ENCODE measurements at places on chromosomes 2 and 18.

GRCh38 chr2:10911291-10912075 is at the start of gene KCNF1:
TSS of gene KCNF1 (plus strand) at chr2:10911934. CDS start at chr2:10912427, 493 bp downstream.
- peak; percentile 3 for DNase-seq

- no peak for DNase-seq
Observed at GRCh38 chr18:54147439-54147838, 77.0 kb downstream of the MBD2 start.

DNA sequence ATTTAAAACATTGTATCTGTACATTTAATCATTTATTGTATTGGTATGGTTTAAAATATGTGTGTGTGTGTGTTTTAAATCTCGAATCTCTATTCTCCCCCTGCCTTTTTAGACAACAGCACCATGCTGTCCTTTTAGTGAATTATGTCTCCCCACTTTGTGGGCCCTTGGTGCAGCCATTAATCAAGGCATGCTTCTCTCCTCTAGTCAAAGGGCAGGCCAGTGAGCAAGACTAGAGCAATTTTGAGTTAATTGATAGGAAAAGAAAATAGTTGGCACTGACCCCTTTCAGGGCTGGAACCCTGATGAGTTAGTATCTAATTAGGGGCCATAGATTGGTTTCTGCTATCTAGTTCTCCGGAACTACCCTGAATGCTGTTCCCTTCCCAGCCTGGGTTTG is 111.0 kb downstream of the MAIP1 start:
- no peak for DNase-seq

- no peak for DNase-seq
Observed at GRCh38 chr2:201572846-201573508, 70.3 kb downstream of the TMEM237 start.

GRCh38 chr2:74748665-74749064 is 85.3 kb upstream of the HK2 start:
- no peak for DNase-seq

- DNase-seq, result no peak
Observed at GRCh38 chr2:3547915-3548314, 10.2 kb downstream of the RNASEH1 start.

DNA sequence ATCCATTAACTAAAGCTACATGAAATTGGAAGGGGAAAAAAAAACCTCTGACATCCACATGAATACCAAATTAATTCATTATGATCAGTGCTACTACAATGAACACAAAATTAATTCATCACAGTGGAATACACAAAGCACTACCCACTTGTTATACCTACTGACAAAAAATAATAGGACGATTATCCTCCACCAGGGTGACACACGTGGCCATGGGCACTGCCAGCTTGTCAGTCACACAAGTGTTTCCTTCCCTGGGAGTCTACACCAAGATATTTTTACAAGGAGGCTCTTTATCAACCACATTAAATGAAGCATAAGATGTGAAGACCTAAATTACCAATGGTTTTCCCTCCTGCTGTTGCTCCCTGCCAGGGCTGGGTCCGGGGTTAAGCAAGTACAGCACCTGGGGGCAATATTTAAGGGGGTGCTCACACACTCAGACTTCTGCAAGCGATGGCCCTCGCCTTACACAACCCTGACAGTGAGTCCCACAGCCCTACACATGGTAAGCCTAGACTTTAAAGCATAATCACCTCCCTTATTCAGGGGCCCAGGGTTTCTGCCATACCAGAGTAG is 90.1 kb downstream of the TCF4 start:
- no peak for DNase-seq

DNA sequence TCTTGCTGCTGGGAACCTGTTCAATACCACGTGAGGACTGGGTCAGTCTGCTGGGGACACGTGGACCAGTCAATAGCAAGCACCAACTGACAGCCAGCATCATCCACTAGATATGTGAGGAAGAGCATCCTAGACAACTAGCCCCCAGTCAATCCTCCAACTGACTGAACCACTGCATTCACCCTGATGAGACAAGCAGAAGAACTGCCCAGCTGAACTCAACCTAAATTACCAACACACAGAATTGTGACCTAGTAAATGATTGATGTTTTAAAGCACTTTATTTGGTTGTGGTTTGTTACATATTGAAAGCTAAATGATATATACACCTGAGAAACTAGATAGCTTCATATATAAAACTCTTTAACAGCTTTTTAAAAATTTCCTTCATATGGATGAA is 15.7 kb downstream of the IRS1 start:
- no peak for DNase-seq

DNA sequence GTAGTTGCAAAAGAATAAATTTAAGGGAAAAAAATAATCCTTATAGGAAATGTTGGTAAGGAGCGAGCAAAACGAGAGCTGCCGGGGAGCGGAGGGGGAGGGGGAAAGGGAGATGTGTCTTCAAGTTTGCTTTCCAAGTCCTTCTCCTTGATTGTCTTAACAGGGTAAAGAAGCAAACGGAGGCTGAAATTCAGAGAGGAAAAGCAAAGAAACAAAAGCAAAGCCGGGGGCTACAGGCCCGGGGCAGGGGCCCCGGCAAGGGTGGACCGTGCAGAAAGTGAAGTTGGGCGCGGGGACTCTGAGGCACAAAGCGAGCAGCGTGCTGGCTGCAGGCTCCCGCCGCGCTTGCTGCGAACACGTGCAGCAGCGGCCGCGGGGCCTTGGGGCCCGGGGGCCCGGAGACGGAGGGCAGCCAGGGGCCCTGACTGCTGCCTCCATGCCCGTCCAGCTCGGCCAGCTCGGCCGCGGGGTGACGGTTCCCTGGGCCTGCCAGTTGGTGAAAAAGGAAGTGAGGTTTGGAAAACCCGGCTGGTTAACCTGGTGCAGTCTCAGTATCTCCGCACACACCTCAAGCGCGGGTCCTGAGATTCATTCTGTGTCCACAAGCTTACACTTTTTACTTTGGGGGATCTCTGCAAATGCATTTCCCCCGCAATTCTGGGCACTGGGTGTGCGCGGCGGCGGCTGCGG is 4.1 kb downstream of the BCL11A start:
- DNase-seq, result no peak

DNA sequence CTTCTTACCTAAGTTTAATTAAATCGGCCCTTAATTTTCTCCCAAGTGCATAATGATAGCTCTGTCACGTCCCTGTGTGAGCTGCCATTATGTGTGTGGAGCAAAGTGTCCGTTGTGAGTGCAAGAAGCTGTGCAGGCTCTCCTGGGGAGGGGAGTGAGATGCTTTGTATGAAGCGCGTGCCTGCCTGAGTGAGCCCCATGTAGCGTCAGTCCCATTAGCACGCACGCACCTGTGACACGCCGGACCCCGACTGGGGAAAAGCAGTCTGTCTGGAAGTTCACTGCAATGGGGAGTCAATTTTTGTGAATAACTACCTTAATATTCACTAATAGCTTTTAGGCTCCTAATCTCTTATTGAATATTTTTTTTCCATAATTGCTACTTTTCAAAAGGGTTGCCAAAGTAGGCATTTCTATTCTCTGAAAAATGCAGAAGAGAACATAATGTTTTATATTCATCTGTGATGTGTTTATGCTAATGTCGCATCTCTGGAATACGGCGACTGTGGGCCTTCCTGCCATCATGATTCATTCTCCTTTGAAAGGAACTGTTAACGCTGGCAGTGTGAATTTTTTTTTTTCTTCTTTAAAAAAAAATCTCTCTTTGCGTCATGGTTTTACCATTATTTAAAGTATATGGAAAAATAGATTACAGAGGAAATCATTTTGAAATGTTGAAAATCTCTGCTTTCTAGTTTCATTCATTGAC is 157.7 kb downstream of the COL4A4 start:
- no peak for DNase-seq

DNA sequence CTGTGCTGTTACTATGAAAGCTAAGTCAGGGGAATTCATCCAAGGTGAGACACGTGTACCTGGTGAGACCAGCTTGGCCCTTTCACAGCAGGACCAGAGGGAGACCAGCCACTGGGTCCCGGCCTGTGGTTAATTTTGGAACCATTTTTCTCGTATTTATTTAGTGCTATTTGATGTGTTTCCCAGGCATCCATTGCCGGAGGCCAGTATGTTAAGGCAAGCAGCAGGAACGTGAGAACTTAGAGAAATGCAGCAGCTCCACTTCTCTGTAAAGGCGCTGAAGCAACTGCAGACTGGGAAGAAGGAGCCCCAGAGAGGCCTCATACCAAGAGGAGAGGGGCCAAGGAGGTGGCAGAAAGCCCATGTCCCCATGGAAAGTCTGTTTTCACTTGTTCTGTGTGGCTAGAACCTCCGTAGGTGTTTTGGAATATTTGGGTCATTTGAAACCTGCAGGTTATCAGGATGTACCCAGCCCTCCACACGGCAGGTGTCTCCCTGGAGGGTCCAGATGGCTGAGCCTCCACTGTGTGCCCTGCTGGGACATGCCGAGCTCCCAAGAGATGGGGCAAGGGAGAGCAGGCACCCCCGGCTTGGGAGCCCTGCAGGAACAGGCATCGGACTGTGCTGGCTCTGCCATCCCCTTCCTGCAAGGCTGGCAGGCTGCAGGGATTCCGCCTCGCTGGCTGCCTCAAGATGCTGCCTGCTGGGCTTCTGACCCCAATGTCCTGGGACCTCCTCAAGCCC is 256.0 kb upstream of the RAB6C start:
- DNase-seq, result no peak

DNA sequence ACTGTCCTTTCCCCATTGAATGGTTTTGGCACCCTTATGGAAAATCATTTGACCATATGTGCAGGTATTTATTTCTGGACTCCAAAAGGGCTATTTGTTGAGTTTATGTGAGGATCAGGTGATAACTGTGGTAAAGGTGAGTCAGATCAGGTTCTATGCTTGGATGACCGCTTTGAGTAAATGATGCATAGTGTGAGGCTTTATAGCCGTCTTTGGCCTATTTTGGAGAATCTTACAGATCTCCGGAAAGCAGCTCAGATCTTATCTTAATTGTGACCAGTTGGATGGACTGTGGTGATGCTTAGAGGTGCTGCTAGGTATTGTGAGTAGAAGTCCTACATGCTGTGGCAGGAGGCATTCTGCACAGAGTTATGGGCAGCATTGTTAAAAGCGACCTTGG is 126.2 kb downstream of the METTL8 start:
- DNase-seq, result no peak

DNA sequence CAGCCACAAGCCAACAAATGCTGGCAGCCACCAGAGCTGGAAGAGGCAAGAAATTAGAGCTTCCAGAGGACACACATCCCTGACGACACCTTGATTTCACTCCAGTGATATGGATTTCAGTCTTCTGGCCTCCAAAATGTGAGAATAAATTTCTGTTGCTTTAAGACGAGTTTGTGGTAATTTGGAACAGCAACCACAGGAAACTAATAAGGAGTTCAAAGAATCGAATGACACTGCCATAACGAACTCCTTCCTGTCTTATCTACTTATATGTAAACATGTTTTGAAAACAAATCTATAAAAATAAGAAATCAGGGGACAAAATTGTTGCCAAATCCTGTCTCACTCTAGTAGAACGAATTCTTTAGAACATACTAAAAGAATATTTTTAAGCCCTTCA is 75.8 kb downstream of the GRB14 start:
- DNase-seq, result no peak

DNA sequence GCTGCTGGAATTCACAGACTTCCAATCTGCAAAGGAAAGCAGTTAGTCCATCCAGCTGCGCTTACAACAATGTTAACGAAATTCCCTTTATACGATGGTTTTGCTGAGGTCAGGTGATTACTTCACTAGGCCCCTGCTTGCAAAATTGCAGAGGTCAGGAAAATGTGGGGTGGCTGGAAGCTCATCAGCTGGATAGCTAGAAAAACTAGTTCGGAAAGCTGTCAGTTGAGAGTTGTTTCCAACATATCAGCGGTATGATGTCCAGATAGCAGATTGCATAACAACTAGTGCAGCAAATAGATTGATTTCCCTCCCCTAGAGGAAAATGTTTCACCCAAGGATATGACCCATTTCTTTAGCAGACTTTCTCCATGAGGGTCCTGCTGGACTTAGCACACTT is 2021.1 kb upstream of the CELF4 start:
- DNase-seq, result no peak

DNA sequence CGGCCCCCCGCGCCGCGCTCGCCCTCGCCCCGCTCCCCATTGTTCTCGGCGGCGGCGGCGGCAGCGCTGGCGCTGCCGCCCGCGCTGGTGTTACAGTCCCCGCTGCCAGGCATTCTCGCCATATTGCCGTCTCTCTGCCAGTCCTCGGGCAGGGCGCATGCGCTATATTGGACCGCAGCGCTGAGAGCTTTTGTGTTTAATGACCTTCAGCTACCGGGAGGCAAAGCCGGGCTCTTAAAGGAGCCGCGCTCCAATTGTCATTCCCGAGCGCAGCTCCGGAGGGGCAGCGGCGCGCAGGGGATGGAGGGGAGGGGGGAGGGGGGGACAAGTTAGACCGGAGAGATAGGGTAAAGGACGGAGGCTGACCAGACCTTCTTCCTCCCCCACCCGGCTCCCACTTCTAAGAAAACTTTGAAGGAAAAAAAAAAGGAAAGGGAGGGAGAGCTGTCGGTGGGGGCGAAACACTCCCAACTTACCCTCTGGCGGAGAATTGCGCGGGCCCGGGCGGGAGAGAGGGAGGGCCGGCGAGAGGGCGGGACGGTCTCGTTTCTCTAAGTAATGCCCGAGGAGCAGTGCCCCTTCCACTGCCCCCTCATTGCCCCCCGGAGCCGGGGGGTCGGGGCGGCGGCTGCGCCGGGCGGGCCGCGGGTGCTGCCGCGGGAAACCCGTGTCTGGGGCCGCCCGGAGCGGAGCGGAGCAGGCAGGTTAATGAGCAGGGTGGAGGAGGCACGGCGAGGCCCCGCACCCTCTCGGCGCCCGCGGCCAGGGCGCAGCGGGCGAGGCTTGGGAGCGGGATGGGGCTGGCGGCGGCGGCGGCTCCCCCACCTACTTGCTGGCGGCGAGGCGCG is at the start of gene KCTD1:
TSS of gene KCTD1 (minus strand) at position 139 of the 848 bp plus-strand sequence. CDS start at position 122, 17 bp downstream.
- DNase-seq, result peak; percentile 32

GRCh38 chr2:103287746-103288145 is 525.9 kb downstream of the TMEM182 start:
- no peak for DNase-seq

DNA sequence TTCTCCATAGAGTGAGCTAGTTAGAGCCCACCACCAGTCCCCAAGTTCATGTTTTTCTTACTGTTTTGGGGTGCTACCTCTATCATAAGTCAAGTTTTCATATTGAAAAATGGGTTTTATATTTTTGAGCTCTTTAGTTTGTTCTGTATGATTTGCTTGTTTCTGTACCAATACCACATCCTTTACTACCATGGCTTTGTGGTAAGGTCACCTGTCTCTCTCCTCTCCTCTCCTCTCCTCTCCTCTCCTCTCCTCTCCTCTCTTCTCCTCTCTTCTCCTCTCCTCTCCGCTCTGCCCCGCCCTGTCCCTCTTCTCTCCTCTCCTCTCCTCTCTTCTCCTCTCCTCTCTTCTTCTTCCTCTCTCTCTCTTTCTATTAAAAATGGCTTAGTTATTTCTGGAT is 22.1 kb upstream of the LBH start:
- no peak for DNase-seq

- DNase-seq, result no peak
Observed at GRCh38 chr2:234308073-234308812, 188.6 kb downstream of the ARL4C start.

Data from stimulated activated naive CD4-positive, alpha-beta T cell (primary cell).